ENCODE measurements at places on chromosomes 12 and 14.

DNA sequence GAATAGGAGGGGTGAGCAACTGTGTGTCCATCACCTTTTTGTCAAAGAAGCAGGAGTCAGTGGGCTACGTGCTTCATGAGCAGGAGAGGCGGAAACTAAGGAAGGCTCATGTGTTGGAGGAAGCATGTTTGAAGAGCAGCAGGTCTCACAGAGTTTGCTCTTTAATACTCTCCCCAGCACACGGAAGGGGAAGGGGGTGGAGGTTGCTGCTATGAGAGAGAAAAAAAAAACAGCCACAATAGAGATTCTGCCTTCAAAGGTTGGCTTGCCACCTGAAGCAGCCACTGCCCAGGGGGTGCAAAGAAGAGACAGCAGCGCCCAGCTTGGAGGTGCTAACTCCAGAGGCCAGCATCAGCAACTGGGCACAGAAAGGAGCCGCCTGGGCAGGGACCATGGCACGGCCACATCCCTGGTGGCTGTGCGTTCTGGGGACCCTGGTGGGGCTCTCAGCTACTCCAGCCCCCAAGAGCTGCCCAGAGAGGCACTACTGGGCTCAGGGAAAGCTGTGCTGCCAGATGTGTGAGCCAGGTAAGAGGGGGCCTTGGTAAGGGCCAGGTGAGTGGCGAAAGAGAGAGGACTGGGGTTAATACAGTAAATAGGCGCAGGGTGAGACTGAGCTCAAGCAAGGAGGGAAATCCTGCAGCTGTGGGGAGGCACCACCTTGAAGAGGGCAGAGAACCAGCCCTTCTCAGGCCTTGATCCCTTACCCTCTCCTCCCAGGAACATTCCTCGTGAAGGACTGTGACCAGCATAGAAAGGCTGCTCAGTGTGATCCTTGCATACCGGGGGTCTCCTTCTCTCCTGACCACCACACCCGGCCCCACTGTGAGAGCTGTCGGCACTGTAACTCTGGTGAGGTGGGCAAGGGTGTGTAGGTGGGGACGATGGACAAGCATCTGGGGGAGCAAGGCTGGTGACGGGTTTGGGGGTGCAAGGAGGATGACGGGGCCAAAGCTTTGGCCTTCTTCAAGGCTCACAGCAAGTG is at the start of gene CD27:
CD27 (plus strand) TSS at position 252 of the 985 bp plus-strand sequence; CDS start at position 393, 141 bp downstream.
- no peak for DNase-seq

GRCh38 chr12:120710031-120710804 is at the start of gene UNC119B:
TSS of gene UNC119B (plus strand) at chr12:120710458. CDS start at chr12:120710475, 17 bp downstream.
- DNase-seq, result peak; percentile 52

- no peak for DNase-seq
Measured at GRCh38 chr12:42686514-42687172, 97.1 kb upstream of the PRICKLE1 start.

GRCh38 chr12:81627336-81628189 is 131.6 kb downstream of the PPFIA2 start:
- no peak for DNase-seq

GRCh38 chr12:40515041-40515816 is 177.0 kb upstream of the CNTN1 start:
- DNase-seq, result no peak

- no peak for DNase-seq
Measured at GRCh38 chr14:37580146-37580545, 14.9 kb downstream of the FOXA1 start.

DNA sequence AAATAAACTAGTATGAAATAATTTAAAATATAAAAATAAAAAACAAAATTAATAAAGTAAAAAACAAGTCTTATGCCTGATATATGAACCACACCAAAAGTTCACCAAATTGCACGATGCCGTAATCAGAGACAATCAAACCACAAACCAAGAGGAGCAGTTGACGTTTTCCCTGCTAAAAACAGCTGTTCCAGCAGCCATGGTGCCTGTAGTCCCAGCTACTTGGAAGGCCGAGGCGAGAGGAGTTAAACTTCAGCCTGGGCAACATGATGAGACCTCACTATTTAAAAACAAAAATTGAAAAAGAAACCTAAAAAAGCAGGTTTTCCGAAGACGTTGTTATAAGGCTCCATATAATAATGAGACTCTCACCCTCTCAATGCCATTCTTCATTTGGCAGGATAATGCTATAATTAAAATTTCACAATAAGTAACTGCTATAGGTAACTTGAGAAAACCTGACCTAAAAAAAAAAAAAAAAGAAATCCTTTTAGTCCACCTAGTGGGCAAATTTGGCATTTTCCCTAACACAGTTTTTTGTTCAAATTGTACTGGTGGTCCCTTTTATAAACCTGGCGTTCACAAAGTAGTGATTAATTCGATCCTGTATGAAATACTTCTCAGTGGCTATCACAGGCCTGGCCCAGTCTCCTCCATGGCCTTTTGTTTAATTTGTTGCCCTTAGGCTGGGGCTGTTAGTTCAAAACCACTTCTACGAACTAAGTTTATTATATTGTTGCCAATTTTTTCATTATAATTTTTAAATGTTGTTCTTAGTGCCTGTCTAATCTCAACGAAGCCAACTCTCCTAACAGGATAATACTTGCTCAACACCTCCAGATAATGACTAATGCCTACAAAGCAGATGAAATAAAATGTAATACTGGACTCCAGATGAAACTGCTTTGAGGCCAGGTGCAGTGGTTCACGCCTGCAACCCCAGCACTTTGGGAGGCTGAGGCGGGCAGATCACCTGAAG is 62.1 kb downstream of the TNFAIP2 start:
- DNase-seq, result no peak

- DNase-seq, result no peak
Measured at GRCh38 chr14:104082807-104083206, 2.7 kb upstream of the ASPG start.

GRCh38 chr12:10361084-10361483 is 28.8 kb downstream of the KLRK1 start:
- no peak for DNase-seq

DNA sequence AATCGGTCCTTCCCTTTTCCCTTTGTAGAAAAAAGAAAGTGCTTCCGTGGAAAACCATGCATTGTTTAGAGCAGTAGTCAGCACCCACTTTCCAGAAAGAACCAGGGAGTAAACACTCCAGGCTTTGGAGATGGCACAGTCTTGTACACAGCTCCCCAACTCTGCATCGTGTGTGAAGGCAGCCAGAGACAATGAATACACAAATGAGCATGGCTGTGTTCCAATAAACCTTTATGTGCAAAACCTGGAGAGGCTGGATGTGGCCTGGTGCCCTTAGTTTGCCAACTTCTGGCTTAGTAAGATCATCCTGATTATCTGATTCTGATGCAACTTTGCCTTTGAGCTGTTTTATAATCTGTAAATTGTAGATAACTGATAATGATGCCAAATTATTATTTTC is 463.4 kb upstream of the TMEM132C start:
- DNase-seq, result no peak

GRCh38 chr12:60441577-60441976 is 845.7 kb downstream of the SLC16A7 start:
- no peak for DNase-seq

All from stimulated activated CD4-positive, alpha-beta T cell treated with anti-CD3 and anti-CD28 coated beads, Interleukin-12 subunit alpha, Interleukin-12 subunit beta, amount 100 ng/mL, for 48 hours (primary cell).